Progenitor cell of endocrine pancreas (in vitro differentiated cells): ENCODE measurements at places on chromosomes 16 and 17. TPM values are rescaled to one million over a fixed set of nuclear protein-coding genes. Genes with fewer than 3 reads are reported as not detected.
A peak's percentile ranks its signal among the peaks of the same experiment; 100 is the strongest.

- H3K27ac ChIP-seq: peak overlapping the region; percentile 94
- DNase-seq: no peak
- H3K4me1 ChIP-seq: peaks cover 21% of the 10 kb centered on the region
- no peaks in the 10 kb centered on the region for H3K27me3 ChIP-seq
Measured at GRCh38 chr17:78838574-78839005, 2.0 kb downstream of the USP36 start.

GRCh38 chr17:15185625-15185991, 79.5 kb downstream of the PMP22 start:
- H3K27ac ChIP-seq: no peak overlapping the region
- no peak overlapping the region for H3K4me3 ChIP-seq
- H3K27me3 ChIP-seq: peaks cover 5% of the 10 kb centered on the region
- H3K4me1 ChIP-seq: no peaks in the 10 kb centered on the region
- DNase-seq: no peak
- H3K36me3 ChIP-seq: no peaks in the 10 kb centered on the region

DNA sequence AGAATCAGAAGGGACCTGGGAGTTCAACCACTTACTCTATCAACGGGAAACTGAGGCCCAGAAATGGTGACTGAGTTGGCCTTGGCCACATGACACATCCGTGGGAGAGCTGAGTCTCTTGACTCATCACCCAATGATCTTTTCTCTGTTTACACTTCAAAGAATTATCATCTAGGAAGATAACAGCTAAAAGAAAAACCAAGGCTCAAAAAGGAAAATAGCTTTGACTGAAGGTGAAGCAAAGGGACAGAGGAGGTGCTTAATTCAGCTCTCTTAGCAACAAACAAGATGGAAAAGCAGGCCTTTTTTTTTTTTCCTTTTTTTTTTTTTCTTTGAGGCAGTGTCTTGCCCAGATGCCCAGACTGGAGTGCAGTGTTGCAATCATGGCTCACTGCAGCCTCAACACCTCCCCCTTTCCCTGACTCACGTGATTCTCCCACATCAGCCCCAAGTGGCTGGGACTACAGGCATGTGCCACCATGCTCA, 16.7 kb downstream of the ERCC4 start:
- peaks cover 37% of the 10 kb centered on the region for H3K36me3 ChIP-seq
- H3K27me3 ChIP-seq: no peaks in the 10 kb centered on the region
- H3K4me1 ChIP-seq: peaks cover 21% of the 10 kb centered on the region
- H3K27ac ChIP-seq: peak overlapping the region; percentile 57

ZNF597 gene
- total RNA-seq: 2.0 and 2.2 TPM in 2 replicates

TBC1D3K gene
- not detected in 2 replicates for total RNA-seq

PRR35 gene
- total RNA-seq: not detected in 2 replicates

CCL8 gene
- total RNA-seq: not detected in 2 replicates
